ENCODE measurements at places on chromosomes 12 and 14. TPM values are rescaled to one million over a fixed set of nuclear protein-coding genes. Genes with fewer than 3 reads are reported as not detected.

Gene REC8
- polyA plus RNA-seq = 66.0 TPM

Gene APOF
- not detected for polyA plus RNA-seq

Gene TRIM9
- 1.3 TPM for polyA plus RNA-seq

Gene TRPV4
- polyA plus RNA-seq = 2.7 TPM

DNA sequence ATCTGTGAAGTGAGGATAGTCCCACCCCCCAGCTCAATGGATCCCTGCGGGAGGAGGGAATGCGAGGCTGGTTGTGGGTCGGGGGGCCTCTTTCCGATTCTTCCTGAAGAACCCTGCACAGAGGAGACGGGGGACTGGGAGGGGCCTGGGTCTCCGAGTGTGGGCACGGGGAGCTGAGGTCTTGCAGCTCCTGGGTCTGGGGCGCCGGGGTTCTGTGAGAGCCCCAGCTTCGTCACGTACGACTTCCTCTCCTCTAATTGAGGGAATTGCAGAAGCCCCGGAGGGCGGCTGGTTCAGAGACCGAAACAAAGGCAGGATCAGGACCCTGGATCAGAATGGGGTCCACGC, 66.6 kb downstream of the DIO3 start:
- no peak for DNase-seq

DNA sequence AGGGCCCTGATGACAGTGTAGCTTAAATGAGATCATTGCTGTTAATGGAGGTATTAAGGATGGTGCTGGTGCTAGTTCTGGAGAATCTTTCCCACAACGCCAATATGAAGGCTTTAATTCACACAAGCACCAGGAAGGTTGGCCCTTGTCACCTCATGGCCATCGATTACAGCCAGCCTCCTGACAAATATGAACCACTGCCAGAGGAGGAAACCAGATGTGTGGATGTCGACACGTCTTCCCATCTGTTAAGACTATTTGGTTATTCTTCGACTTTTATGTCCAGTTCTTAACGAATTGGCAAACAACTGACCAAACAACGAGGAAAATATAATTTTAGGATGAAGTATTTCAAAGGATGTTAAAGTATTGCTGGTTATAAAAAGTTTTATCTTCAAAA, 79.5 kb downstream of the PIK3C2G start:
- DNase-seq = no peak

- no peak for DNase-seq
Measured at GRCh38 chr12:24011927-24012507, 62.5 kb upstream of the SOX5 start.

DNA sequence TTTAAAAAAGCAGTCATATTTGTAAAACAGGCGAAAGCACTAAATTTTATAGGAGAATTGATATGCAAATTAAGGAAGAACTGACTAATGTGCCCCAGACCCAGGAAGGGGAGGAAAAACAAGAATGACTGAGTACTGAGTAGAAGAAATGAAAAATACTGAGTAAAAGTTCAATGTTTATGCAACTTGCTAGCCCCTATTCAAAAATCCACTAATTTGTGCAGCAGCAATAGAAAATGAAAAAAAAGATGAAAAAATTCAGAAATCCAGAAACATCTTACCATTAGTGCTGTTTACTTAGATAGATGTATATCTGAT, 6.1 kb downstream of the CHD8 start:
- DNase-seq = no peak

- DNase-seq = no peak
Measured at GRCh38 chr12:22018860-22019259, 27.2 kb upstream of the CMAS start.

- no peak for DNase-seq
Measured at GRCh38 chr14:67926821-67927220, 107.2 kb downstream of the RAD51B start.

DNA sequence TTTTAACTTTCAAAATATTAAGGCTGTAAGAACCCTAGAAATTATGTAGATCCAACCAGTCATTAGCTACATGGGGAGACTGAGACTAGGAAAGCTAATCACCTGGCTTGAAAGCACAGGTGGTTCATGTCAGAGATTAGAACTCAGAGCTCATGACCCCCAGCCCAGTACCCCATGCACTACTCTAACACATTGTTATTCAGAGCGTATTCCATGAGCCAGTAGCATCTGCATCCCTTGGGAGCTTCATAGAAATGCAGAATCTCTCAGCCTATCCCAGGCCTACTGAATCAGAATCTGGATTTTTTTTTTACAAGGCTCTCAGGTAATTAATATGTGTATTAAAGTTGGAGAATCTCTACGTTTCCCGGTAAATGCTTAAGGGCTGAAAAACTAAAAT, 161.7 kb downstream of the BTG1 start:
- no peak for DNase-seq

DNA sequence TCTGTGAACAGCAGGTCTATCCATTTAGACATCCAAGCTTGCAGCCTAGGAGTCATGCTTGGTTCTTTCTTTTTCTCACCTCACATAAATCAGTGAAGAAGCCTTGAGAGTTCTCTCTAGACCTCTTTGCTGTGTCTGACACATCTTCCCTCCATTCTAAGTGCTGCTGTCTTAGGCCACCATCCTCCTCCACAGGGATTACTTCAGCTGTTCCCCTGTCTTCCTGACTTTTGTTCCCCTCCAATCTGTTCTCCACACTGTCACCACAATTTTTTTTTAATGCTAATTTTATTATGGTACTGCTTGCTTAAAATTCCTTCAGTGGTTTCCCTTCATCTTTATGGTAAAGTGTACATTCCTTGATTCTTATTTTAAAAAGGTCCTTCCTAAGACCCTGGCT, 71.8 kb downstream of the DERA start:
- DNase-seq = no peak

- DNase-seq = no peak
Measured at GRCh38 chr12:82996168-82996812, 309.6 kb downstream of the TMTC2 start.

DNA sequence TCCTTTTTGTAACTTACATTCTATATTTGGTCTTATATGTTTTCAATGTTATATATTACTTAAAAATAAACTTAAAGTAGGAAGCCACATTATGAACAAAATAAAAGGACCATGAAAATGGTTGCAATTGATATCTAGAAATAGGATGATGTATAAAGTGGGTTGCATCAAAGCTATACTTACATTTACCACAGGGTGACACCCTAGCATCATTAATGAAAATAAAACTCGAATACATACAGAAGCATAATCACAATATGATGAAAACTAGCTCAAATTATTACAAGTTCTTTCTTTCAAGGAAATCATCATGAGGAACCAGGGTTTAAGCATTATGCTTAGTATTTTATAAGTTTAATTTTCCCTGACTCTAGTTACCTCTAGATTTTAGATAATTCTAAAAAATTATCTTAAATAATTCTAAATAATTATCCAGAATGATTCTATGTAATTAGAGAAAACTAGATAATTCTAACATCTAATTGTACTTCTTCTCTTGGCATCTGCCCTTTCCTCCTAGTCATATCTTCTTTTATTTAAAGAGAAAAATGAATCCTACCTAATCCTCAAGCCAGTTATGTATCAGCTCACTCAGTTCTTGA, 31.2 kb downstream of the TAS2R7 start:
- DNase-seq = peak; percentile 48

DNA sequence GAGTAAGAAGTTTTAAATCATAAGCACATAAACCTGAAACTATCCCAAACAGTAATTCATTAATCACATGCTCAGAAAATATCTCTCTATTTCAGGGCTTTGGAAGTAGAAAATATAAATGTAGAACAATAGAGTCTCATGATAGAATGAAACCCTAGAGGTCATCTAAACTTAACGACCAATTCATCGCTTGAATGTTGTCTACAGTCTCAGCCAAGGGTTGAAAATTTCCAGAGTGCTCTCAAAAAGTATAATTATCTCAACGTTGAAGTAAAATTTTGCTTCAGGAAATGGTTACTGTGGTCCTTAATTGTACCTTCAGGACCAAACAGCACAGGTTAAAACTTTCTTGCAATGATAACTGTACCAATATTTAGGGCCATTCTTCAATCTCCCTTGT, 1053.6 kb upstream of the SEL1L start:
- no peak for DNase-seq

DNA sequence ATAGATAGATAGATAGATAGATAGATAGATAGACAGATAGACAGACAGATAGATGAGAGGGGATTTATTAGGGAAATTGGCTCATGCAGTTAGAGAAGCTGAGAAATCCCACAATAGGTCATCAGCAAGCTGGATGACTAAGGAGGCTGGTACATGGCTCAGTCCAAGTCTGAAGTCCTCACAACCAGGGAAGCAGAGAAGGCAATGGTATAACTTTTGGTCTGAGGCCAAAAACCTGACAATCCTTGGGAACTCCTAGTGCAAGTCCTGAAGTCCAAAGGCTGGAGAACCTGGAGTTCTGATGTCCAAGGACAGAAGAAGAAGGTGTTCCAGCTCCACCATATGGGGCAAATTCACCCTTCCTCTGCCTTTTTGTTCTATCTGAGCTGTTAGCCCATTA, 517.6 kb upstream of the ATP2B1 start:
- no peak for DNase-seq

- no peak for DNase-seq
Measured at GRCh38 chr12:83866477-83866876, 1046.1 kb downstream of the SLC6A15 start.

DNA sequence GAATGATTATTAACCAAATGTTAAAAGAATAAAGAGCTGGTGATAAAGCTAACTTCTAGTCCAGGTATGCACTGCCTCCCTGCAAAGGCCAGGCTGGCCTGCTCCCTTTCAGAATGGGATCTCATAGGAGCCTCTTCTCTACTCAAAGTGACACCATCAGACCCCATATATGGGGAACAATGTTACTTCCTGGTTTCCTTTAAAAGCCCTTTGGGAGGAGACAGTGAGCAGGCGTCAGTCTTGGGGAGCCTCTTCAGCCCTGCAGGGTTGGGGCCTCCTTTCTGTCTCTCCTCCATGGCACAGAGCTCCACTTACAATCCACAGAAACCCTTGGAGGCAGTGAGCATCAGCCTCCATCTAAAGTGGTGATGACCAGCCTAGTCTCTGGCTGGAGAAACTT, 17.3 kb upstream of the GPRC5A start:
- DNase-seq = no peak

DNA sequence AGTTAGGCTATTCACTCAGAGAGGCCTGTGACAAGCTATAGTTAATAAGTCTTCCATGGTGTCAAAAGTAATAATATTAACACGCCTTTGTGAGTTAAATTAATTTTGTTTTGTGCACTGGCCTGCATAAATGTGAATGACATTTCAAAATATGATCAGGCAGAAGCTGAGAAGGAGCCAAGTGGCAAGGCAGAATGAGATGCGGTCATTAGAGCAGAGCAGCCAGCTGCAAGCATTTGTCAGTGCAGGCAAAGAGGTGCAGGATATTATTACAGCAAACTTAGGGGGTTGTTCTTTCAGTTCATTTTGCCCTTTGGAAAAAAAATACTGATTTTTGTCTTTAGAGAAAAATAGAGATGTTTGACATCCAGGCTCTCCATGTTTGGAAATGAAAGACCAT, 364.5 kb downstream of the PAWR start:
- DNase-seq = peak; percentile 18

- no peak for DNase-seq
Measured at GRCh38 chr14:55123101-55123500, 6.0 kb upstream of the LGALS3 start.

GRCh38 chr12:19148860-19149259, 19.3 kb downstream of the PLEKHA5 start:
- DNase-seq = no peak

GRCh38 chr12:13405961-13406703, 209.6 kb downstream of the EMP1 start:
- no peak for DNase-seq

GRCh38 chr12:96155781-96156180, 38.4 kb upstream of the ELK3 start:
- no peak for DNase-seq

DNA sequence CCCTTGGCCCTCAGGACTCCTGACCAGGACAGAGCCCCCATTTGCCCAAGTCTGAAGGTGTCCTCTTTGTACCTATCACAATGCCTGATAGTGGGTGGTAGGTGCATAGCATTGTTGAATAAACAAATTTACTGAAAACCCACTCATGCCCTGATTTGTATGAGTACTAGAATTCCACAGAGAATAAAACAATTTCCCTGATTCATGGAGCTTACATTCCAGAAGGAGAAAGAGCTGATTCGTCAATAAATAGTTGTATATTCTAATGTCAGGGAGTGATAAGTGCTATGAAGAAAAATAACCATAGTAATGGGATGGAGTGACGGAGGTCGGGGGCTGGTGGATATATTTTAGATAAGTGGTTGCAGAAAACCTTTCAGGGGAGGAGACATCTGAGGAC, 117.0 kb downstream of the SRGAP1 start:
- DNase-seq = no peak

DNA sequence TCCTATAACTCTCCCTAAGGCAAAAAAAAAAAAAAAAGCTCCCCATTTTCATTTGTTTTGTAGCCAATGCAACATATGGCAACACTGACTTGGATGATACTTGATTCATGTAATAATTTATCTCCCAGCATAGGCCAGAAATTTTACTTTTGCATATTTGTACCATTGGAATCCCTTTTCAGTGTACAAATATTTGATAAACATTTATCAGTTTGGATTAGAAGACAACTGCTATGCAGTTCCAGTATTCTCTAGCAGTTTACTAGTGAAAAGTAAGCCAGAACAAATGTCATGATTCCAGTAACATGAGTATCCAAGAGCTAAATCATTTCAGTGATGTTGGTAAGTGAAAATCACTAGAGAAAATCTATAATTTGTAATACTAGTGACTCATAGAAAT, 392.3 kb downstream of the CCER1 start:
- DNase-seq = no peak

DNA sequence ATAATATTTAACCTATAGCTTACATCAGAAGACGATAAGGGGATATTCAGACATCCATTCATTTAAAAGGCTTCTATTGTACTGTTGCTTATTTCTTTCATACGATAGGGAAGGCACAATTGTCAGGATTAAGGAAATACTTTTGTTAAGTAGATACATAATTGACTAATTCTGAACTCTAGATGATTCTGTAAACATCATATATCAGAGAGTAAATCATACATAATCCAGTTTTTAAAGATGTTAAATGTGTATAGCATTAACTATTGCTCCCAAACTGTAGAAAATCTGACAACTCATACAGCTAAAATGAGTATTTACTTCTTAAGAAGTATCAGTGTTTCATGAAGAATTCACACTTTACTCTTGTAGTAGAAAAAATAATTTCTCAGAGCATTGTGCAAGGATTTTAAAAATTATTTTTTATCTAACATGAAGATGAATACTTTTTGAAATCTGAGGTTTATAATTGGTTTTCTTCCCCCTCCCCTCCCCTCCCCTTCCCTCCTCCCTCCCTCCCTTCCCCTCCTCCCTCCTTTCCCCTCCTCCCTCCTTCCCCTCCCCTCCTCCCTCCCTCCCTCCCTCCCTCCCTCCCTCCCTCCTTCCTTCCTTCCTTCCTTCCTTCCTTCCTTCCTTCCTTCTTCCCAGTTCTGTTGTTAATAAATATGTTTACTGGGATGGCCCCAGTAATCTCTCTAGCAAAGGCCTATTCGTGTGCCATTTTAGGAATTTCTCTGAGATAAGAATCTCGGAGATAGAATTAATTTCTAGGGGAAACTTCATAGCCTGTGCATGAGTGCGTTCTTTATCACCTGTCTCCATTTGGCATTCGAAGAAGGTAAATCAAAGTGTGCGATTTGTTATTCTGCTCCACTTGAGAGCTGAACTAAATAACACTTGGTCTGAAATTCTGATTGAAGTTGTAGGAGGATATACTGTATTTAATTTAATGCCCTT, 2.3 kb downstream of the NPAS3 start:
- no peak for DNase-seq
